ENCODE measurements at places on chromosomes 12 and 14.

DNA sequence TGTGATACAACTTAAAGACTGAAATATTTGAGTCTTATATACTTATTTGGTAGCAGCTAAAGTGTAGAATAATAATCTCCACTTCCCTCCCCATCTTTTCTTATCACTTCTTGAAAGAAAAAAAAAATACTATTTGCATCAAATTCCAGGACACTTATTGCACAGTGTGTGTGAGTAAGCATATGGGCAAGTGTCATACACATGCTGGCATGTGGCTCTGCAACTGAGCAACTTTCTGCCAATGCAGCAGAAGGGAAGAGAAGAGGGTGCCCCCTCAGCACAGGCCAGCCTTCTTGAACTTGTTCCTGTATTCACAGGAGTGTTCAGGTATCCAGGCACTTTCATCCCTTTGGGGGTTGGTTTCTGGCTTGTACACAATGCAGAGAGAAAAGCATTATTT is 145.8 kb downstream of the CPNE8 start:
- no peak for DNase-seq

DNA sequence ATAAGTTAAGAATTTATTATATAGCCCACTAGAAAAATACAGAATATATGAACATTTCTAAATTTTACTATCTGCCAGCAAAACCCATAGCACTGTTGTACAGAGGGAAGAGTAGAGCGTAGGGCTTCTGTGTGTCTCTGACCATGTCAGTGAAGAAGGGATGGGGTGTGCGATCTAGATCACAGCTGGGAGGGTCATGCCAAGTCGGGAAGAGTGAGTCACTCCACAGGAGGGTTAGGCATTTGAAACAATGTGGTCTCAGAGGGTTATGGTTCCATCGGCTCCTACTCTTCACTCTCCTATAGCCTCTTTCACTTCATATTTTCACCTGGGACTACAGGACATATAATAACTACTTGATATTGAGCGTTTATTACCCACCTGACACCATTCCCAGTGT is 185.1 kb upstream of the DDHD1 start:
- DNase-seq = no peak

GRCh38 chr12:88753066-88753465 is 172.8 kb upstream of the KITLG start:
- no peak for DNase-seq

- DNase-seq = no peak
These were observed 131.9 kb upstream of the SFSWAP start for GRCh38 chr12:131578828-131579470.

- no peak for DNase-seq
These were observed 66.8 kb downstream of the C14orf132 start for GRCh38 chr14:96105926-96106441.

GRCh38 chr12:94942663-94943062 is 60.8 kb downstream of the NDUFA12 start:
- no peak for DNase-seq

- no peak for DNase-seq
These were observed 45.5 kb downstream of the YEATS4 start for GRCh38 chr12:69404851-69405565.

GRCh38 chr12:92416385-92416812 is 270.8 kb upstream of the BTG1 start:
- no peak for DNase-seq

DNA sequence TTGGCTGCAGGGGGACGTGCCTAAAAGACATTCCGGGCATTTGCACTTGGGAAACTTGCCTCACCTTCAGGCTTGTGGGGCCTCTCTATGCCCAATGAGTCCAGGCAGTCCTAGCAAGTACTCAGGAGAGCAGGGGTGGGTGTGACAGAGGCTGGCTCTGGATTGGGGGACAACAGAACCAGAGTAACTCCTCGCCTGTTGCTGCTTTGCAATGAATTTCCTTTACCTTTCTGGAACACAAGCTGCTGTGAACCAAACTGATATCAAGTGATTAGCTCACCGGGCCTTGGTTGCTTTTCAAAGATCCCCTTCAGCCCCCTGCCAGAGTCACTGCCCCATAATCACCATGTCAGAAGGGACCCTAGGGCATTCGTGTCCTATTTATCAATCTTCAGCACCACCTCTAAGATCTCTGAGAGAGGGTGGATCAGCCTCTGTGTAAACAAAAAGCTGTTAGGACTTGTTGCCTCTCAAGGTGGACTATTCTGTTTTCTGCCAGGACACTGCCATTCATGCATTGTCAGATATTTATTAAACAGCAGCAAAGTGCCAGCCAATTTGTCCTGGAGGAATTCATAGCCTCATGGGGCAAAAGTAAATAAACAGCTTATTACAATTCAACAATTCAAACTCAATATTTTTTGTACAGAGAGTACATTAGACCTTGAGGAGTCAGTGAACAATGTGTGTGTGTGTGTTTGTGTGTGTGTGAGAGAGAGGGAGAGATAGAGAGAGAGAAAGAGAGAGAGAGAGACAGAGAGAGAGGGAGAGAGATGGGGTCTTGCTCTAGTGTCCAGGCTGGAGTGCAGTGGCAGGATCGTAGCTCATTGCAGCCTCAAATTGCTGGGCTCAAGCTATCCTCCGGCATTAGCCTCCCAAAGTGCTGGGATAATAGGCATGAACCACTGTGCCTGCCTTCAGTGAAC is 11.3 kb downstream of the NFATC4 start:
- no peak for DNase-seq

GRCh38 chr12:20446836-20447235 is 78.5 kb downstream of the PDE3A start:
- no peak for DNase-seq

- DNase-seq = no peak
These were observed 89.1 kb upstream of the ZDHHC17 start for GRCh38 chr12:76674669-76675315.

- DNase-seq = no peak
These were observed 30.4 kb downstream of the FAM222A start for GRCh38 chr12:109744026-109744425.

GRCh38 chr12:104436790-104437189 is 20.0 kb upstream of the CHST11 start:
- no peak for DNase-seq

- DNase-seq = no peak
These were observed 550 bp downstream of the TEAD4 start for GRCh38 chr12:2959505-2960389.

GRCh38 chr12:1618489-1618888 is 10.5 kb upstream of the WNT5B start:
- DNase-seq = no peak

DNA sequence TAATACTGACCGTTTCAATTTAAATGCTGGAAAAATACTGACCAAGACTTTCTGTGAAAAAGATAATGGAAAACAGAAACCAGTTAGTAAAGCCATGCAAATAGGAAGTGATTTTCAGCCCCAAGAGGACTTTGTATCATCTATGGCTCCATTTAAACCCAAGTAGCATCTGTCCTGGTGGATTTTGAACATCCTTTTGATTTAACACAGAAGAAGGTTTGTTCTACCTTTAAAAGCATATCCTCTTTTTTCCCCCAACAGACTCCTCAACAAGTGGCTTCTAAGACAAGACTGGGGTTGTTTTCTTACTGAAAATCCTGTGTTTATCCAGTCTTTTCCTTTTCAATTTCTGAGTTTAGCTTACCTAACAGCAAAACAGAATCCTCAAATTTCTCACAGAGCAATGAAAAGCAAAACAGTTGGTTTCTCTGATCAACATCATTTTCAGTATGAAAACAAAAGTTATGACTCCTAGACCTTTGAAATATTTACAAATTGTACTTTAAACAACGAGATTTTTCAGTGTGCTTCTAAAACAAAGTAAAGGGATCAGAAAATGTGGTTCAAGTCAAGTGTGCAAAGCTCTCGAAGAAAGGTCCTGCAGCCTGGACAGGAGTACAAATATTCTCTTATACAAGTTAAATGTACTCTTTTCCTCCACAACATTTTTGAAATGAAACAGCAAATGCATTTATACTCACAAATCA is 2.9 kb downstream of the PHLDA1 start:
- DNase-seq = no peak

DNA sequence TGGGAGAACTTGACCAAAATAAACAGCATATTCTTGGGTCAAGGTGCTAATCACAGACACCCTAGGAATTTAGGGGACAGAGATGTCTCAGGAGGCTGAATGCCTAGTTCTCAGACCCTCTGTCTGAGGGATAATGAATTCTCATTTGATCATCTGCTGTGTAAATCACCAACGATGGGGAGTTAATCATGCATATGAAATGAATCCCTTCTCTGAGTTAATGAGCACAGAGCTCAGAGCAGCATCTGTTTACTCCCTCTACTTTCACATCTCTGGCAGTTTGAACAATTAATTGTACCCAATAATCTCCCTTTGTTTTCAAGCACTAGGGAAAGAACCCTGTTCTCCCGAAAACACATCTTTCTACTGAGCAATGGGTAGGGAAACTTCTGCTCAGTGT is 129.4 kb upstream of the SRRM4 start:
- DNase-seq = no peak

DNA sequence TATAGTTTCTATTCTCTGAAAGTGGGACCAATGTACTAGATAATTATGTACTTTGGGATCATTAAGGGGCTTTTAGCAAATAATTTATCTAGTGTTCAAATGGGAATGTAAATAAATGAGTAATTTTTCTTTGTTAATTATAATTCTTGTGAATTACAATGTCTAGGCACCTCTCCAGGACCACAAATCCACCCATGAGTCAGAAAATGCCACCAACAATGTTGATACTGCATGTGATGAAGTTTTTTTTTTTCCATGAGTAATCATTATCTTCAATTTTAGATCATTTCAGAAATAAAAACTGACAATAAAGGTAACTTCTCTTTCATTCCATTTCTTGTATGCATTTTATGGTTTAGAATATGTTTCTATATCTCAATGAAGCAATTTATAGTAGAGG is 470.3 kb downstream of the VRK1 start:
- no peak for DNase-seq

DNA sequence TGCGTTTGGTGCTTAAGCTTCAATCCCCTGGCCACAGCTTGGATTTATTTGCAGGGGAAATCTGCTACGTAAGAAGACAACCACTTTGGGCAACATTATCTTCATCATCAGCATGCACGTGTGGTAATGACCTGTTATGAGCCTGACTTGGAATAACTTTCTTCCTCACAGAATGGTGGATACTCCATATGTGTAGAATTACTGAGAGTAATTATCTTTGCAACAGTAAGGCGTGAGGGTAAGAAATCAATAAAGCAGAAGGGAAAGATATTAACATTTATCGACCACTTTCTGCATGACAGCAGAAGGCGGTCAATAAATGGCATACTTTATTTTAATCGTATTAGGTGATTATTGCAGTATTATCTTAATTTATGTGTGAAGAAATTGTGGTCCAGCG is 152.7 kb downstream of the RGS6 start:
- no peak for DNase-seq

DNA sequence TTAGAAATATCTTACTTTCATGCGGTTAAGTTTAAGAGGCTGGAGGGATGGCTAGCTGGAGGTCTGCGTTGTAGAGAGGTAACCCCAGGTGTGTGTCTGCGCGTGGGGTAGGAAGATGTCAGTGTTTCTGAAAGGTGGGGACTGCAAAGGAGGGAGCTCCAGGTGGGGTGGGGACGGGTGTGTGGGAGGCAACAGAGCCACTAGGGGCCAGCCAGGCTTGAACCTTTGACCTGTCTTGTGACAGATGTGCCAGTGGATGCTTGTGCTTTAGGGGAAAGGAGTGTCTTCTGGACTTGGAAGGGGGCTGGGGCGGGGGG is 841 bp downstream of the GLI1 start:
- DNase-seq = peak; percentile 20

DNA sequence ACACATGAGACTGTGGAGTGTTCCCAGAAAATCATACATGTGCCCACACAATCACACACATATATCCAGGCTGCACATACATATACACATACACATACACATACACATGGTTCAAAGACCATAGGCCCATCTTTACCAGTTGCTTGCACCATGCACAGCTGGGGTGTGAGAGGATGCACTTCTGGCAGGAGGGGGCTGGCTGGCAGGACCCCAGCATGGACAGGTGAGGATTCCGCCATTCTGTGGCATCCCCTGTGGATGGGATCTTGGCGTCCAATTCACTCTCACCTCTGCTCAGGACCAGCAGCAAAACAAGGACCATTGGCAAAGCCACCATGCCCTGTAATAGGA is 7.0 kb downstream of the ITGB7 start:
- DNase-seq = no peak

DNA sequence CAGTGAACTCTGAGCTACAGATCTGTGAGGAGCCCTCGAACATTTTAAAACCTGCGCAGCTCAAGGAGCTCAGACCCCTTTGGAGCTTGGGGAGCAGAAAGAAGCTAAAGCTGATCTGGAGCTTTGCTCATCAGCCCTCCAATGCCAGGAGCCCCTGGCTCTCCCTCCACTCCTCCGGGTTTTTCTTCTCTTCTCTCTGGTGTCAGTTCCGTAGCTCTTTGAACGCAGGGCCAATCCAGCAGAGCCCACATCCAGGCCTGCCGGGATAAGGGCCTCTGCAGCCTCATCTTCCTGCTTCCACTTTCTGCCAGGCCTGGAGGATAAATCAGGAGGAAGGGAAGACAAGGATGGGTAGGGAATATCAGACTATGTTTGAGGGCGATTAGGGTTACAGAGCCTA is 6.0 kb downstream of the HOXC4 start:
- DNase-seq = no peak

GRCh38 chr14:51917193-51917592 is 56.8 kb downstream of the GNG2 start:
- no peak for DNase-seq

DNA sequence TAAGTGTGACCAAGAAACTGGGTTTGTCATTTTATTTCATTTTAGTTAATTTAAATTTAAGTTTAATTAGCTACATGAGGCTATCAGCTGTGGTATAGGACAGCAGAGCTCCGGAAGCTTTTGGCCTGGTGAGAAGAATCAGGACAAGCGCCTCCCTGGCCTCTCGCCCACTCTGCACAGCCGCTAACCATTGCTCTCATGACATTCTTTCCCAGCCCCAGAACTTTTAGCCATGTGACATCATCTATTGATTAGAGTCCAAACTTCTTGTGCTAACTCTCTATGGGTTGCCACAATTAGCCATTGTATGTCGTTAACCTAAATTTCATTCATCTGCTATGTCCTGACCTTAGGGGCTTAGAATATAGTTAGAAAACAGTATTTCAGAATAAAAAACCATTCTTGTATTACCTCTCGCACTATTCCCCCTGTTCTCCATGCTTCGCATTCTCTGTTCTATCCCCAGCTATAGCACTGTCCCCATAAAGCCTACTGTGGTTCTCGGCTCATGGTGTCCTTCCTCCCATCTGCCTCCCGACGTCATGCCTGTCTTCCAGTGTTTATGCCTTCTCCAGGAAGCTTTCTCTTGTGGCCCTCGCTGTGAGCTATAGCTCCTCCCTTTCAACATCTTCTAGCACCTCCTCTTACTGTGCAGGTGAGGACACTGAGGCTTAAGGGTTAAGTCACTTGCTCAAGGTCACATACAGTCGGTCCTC is 23.5 kb downstream of the SSH1 start:
- no peak for DNase-seq
